Fibroblast of the aortic adventitia (primary cell): ENCODE measurements at places on chromosomes 13 and 19. TPM values are rescaled to one million over a fixed set of nuclear protein-coding genes. Genes with fewer than 3 reads are reported as not detected.

Gene GALP
- total RNA-seq, result not detected in 2 replicates

Gene KIR2DL3
- not detected in 2 replicates for total RNA-seq

Gene RTBDN
- total RNA-seq, result not detected in 2 replicates

Gene ZNF749
- total RNA-seq, result 1.8 and 7.8 TPM in 2 replicates
